ENCODE measurements at places on chromosomes 16 and 17. TPM values are rescaled to one million over a fixed set of nuclear protein-coding genes. Genes with fewer than 3 reads are reported as not detected.

- H3K4me3 ChIP-seq = peak overlapping the region; percentile 43
- DNase-seq = peak; percentile 27
- no peaks in the 10 kb centered on the region for H3K36me3 ChIP-seq
- peaks cover 44% of the 10 kb centered on the region for H3K4me1 ChIP-seq
Measured at GRCh38 chr17:72587773-72588511, 467.1 kb downstream of the SOX9 start.

DNA sequence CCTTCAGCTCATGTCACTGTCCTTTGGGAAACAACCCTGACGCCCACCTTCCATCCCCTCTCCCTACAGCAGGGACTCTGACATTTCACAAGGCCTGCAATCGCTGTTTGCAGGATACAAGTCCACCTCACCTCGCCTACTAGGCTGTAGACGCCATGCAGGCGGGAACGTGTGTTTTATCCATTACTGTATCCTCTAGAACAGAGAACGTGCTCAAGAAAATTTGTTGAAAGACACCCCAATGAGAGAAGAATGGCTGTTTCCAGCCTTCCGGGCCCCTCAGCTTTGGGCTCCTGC, 1.5 kb upstream of the TTYH2 start:
- H3K4me1 ChIP-seq = peaks cover 62% of the 10 kb centered on the region
- H3K4me3 ChIP-seq = peak overlapping the region; percentile 79
- peaks cover 33% of the 10 kb centered on the region for H3K36me3 ChIP-seq
- no peak for DNase-seq

Gene GNAO1
- 4.2 TPM for total RNA-seq

DNA sequence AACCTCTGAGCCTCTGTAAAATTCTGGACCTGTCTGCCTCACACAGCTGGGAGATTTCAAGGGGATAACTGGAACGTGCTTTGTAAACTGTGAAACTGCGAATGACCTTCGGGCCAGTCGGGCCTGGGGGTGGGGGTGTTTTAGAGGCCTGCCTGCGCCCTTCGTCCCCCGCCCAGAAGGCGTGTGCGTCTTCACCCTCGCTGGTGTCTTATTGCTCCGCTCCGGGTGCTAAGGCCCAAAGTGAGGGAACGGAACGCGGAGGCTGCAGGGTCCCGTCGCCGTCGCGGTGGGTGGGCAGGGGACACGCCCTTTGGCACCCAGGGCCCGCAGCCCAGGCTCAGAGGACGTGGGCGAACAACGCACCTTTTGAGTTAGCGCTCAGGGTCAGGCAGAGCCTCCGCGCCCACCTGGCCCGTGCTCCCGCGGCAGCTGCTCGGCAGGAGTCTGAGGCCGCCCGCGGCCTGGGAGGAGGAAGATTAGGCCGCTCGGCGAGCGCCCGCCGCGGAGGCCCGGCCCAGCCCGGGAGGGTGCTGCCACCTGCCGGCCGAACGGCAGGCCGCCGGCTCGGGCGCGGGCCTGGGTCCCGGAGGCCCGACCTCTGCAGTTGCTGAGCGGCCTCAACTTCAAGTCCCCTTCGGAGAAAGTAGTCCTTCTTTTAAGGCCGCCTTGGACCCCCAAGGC, 29.7 kb downstream of the DCAKD start:
- H3K27ac ChIP-seq = no peak overlapping the region
- no peak overlapping the region for H3K4me3 ChIP-seq
- H3K4me1 ChIP-seq = peaks cover 21% of the 10 kb centered on the region
- peaks cover 16% of the 10 kb centered on the region for H3K36me3 ChIP-seq
- peaks cover 33% of the 10 kb centered on the region for H3K27me3 ChIP-seq

DNA sequence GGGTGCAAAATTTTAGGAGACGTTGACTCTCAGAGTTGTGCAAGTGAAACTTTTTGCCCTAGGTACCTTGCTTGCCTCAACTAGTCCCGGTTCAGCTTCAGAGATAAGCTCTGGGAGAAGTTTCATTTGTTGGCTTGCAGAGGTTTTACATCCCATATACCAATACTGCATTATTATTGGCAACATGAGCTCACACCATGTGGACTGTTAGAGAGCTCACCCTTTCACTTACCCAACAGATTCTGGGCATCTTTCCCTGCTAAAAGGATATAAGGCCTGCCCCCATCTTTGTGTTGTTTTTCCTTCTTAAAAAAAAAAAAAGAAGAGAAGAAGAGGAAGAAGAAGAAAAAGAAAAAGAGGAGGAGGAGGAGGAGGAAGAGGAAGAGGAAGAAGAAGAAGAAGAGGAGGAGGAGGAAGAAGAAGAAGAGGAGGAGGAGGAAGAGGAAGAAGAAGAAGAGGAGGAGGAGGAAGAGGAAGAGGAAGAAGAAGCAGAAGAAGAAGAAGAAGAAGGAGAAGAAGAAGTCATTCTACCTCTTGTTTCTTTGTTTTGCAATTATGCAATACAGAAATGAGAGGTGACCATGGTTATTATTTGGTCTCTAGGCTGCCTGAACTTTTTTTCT, 292.6 kb upstream of the IRX3 start:
- DNase-seq = no peak
- H3K36me3 ChIP-seq = no peaks in the 10 kb centered on the region
- H3K27me3 ChIP-seq = peaks cover 18% of the 10 kb centered on the region

- H3K36me3 ChIP-seq = no peaks in the 10 kb centered on the region
- peaks cover 3% of the 10 kb centered on the region for H3K4me1 ChIP-seq
- H3K27ac ChIP-seq = peak overlapping the region; percentile 41
- peaks cover 4% of the 10 kb centered on the region for H3K27me3 ChIP-seq
- H3K4me3 ChIP-seq = no peak overlapping the region
- no peak for DNase-seq
Measured at GRCh38 chr16:90046122-90046970, 27.1 kb upstream of the DBNDD1 start.

- no peaks in the 10 kb centered on the region for H3K27me3 ChIP-seq
- no peak overlapping the region for H3K27ac ChIP-seq
- no peak overlapping the region for H3K4me3 ChIP-seq
- DNase-seq = peak; percentile 82
- no peaks in the 10 kb centered on the region for H3K36me3 ChIP-seq
- H3K4me1 ChIP-seq = peaks cover 13% of the 10 kb centered on the region
Measured at GRCh38 chr16:4288148-4288921, 15.5 kb upstream of the TFAP4 start.

Gene TBL3
- 27.0 TPM for total RNA-seq

GRCh38 chr16:53045341-53046220, 7.1 kb downstream of the CHD9NB start:
- no peak for DNase-seq
- no peak overlapping the region for H3K27ac ChIP-seq
- H3K27me3 ChIP-seq = peaks cover 2% of the 10 kb centered on the region
- H3K4me3 ChIP-seq = no peak overlapping the region

- no peak overlapping the region for H3K27ac ChIP-seq
- H3K36me3 ChIP-seq = no peaks in the 10 kb centered on the region
- DNase-seq = no peak
- no peak overlapping the region for H3K4me3 ChIP-seq
- peaks cover 5% of the 10 kb centered on the region for H3K27me3 ChIP-seq
Measured at GRCh38 chr16:26240807-26241206, 549.0 kb downstream of the HS3ST4 start.

Gene KARS1
- total RNA-seq = 207 TPM

- H3K27me3 ChIP-seq = peaks cover 23% of the 10 kb centered on the region
- no peaks in the 10 kb centered on the region for H3K36me3 ChIP-seq
- H3K4me3 ChIP-seq = no peak overlapping the region
- DNase-seq = no peak
- no peak overlapping the region for H3K27ac ChIP-seq
- H3K4me1 ChIP-seq = peaks cover 1% of the 10 kb centered on the region
Measured at GRCh38 chr17:44360826-44361225, 2.8 kb downstream of the FAM171A2 start.

DNA sequence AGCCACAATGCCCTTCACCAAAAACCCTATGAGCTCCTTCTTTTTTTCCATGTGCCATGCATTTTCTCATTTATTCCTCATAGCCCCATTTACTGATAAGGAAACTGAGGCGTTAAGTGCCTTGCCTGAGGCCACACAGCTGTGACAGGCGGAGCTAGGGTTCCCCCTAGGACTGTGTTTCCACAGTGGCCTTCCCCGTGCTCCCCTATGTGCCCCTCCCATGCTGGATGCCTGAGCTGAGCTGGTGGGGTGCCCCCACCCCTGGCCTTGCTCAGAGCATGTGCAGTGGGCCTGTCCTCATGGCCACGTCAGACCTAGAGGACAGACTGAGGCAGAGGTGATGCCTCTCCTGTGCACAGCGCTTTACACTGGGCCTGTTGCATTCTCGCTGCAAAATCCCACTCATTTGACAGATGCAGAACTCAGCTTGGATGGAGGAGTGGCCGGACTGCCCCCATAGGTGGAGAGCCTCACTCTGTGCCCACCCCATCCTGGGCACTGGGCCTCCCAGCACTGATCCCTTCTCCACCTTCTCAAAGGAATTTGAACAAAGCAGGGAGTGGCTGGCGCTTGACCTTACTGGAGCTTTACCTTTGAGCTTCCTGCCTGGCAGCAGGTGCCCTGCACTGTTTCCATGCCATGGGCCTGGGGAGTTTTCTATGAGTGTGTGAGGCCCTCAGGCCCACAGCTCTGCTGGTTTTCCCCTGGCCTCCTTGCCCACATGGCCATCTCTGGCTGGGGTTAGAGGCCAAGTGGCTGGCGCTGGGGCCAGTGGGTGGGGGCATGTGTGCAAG, 2.6 kb downstream of the MAP2K3 start:
- H3K4me3 ChIP-seq = peak overlapping the region; percentile 97
- peak overlapping the region; percentile 93 for H3K27ac ChIP-seq
- H3K4me1 ChIP-seq = peaks cover 45% of the 10 kb centered on the region
- H3K36me3 ChIP-seq = peaks cover 9% of the 10 kb centered on the region

Gene JPH3
- not detected for total RNA-seq
